Effector memory CD8-positive, alpha-beta T cell (primary cell): ENCODE measurements at places on chromosomes 5 and 9.

DNA sequence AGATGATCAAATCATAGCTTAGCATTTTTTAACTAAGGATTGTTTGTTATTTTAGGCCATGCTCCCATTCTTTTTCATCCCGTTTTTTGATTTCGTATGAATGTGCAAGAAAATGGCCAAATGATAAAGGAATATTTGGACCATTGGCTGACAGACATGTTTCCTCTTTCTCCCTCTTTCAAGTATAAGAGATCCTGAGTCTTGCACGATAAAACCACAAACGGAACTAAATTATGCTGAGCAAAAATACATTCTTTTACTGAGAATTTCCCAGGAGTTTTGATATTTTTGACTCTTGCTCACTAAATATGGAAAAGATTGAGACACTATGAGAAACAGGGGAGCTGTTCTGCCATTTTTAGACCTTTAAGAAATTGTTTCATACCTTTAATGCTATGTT lies 90.4 kb upstream of the KLF9 start:
- DNase-seq = no peak

GRCh38 chr5:94388773-94389514 lies 229.5 kb downstream of the KIAA0825 start:
- DNase-seq = no peak

DNA sequence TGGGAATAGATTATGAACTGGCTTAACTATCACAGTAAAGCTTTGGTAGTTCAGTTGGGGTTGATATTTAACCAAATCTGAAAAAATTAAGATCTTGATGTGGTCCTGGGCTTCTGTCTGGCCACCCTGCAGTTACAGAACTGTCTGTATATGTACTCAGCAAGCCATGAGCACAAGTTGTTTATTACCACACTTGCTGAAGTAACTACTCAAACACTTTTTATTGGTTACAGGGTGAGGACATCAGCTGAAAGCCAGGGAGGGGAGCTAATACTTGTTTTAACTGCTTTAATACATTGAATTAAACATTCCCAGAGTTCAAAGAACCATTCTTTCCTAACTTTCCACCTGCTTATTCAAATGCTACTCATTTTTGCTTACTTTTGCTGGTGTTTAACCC lies 29.4 kb upstream of the KCNN2 start:
- DNase-seq = no peak

- no peak for DNase-seq
Observed at GRCh38 chr5:168578006-168578405, 1.2 kb downstream of the PANK3 start.

DNA sequence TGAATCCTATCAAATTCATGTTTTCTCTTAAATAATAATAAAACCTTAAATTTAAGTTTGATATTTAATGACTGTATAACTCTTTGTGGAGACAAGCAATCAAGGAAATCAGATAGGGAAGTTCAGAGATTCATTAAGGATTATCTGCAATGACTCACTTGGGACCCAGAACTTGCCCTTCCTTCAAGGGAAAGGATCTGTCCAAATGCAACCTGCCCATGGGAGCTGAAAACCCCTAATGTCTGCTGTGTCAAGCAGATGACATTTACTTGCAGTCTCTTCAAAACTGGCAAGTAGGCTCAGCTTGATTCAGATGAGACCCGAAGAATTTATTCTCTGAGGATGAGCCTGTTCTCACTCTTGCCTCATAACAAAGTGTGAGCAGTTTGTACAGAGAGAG lies 1577.6 kb downstream of the EFNA5 start:
- no peak for DNase-seq
